RPMI7951 (cell line): ENCODE measurements at places on chromosomes 2 and 18.
A peak's percentile ranks its signal among the peaks of the same experiment; 100 is the strongest.

- no peak for DNase-seq
Observed at GRCh38 chr18:78246588-78246987, 733.0 kb upstream of the SALL3 start.

- no peak for DNase-seq
Observed at GRCh38 chr18:79543861-79544385, 135.7 kb upstream of the CTDP1 start.

- no peak for DNase-seq
Observed at GRCh38 chr2:64643838-64644457, 9.8 kb downstream of the SERTAD2 start.

DNA sequence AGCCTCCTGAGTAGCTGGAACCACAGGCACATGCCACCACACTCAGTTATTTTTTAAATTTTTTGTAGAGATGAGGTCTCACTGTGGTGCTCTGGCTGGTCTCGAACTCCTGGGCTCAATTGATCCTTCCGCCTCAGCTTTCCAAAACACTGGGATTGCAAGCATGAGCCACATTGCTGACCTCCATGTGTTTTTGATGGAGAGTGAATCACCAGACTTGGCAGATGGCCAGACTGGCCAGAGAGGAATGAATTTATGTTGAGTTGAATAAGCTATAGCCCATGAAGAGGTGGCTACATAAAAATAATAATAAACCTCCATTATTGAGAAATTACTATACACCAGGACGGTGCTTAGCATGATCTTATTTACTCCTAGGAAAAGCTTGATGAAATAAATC lies 91.5 kb downstream of the MREG start:
- peak; percentile 88 for DNase-seq

DNA sequence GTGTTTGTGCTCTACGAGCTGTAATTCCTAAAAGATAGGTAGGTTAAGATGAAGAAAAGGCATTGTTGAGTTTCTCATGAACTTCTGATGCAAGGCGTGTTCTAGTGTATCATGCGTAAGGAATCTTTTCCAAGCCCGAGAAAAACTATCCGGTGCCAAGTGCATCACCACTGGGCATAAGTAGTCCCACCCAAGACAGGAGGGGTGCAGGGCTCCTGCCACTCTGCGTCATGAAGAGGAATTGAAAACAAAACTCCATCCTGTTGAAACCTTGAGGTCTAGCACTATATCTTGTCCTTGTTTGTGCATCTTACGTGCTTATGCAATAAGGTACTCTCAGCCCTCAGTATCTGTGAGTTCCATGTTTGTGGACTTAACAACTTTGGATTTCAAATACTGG lies 45.7 kb downstream of the RAB31 start:
- no peak for DNase-seq

GRCh38 chr2:27306573-27307286 lies 1.5 kb downstream of the UCN start:
- DNase-seq: no peak

DNA sequence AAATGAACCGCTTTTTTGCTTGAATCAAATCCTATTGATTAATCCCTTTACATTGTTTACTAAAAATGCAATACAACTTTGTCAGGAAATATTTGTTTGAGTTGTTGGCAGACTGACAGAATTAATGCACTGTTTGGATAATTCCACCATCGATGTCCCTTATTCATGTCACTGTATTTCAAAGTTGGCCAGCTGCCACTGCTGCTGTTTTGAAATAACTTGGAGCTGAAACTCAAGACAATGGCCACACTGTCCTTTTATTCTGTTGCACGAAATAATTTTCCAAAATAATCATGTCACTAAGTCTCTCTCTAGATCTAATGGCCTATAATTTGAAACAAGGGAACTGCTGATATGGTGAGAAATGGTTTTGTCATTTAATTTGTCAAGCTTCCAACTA lies 55.2 kb upstream of the PAX3 start:
- DNase-seq: peak; percentile 43

GRCh38 chr2:86213699-86214502 lies 14.6 kb downstream of the MRPL35 start:
- no peak for DNase-seq

DNA sequence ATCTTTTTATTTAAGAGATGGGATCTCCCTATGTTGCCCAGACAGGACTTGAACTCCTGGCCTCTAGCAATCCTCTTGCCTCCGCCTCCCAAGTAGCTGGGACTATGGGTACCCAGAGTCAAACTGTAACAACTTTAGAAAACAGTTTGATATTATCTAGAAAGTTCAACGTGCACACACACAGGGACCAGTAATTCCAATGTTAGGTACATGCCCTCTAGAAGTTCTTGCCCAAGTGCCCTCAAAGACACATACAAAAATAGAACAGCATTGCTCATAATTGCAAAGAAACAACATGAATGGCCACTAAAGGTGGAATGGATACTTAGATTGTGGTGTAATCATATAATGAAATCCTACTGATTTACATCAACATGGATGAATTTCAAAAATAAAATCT lies 12.6 kb upstream of the LPIN2 start:
- DNase-seq: no peak

GRCh38 chr2:30358842-30359241 lies 88.2 kb upstream of the LCLAT1 start:
- no peak for DNase-seq

DNA sequence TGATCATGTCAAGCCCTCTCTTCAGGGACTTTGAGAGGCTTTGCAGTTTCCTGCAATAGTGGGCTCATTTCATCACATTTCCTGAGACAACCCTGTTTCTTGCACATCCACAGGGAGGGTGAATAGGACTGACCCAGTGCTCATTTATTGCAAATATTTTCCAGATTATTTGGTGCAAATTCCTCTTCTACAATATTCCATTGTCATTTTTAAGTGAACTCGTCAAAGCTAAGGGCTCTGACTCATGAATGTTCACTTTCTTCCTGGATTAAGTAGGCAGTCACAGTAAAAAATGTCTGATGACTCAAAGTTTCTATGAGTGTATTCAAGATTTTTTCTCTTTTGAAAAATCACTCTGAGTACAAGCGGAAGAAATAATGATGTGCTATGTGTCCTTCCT lies 225.5 kb upstream of the GALNT5 start:
- peak; percentile 86 for DNase-seq

DNA sequence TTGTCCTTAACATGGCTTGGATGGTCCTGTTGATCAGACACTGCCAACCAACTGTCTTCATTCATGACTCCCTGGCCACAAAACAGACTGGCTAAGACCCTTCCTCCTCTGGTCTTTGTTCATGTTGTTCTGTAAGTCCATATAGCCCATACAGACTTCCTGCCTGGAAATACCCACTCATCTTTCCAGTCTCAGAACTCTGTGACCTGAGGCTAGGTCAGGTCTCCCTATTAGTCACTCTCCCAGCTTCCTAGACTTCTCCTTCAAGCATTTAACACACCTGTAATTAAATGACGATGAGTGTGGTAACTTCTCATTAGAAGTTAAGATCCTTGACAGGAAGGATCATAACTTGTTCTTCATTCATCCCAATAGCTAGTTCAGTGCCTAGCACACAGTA lies 56.3 kb downstream of the CCDC93 start:
- DNase-seq: no peak

DNA sequence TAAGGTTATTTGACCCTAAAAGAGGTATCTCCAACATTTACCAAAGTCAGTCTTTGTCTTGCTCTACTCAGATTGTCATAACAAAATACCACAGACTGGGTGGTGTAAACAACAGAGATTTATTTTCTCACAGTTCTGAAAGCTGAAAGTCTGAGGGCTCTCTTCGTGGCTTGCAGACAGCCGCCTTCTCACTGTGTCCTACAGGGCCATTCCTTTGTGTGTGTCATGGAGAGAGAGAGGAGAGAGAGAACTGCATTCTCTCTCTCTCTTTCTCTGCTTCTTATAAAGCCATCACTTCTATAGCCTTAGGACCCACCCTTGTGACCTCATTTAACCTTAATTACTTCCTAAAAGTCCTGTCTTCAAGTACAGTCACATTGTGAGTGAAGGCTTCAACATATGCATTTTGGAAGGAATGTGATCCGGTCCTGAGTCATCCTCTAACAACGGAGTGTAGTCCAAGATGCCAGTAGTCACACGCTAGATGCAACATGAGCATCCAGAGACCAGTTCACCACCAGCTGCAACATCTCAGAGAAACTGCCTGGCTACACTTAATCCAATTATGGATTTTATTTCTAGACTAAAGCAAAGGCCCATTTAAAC lies 130.2 kb downstream of the CD226 start:
- peak; percentile 91 for DNase-seq
